ENCODE measurements at places on chromosomes 7 and 10.
A peak's percentile ranks its signal among the peaks of the same experiment; 100 is the strongest.

DNA sequence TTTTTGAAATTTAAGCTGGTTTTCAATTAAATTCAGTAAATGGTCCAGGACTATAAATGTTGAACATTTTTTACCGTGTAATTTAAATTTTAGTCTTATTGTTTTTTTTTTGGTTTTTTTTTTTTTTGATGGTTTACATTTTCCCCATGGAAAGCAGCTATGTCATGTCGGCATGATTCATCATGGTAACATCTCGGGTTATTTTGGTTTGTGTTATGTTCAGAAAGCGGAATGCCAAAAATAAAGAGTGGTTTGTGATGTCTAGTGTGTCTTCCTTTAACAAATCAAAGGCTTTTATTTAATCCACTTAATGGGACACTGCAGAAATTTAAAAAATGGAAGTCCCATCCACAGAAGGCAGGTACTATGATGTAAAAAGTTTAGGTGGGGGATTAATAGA is 58.5 kb downstream of the TRUB1 start:
- DNase-seq = no peak

DNA sequence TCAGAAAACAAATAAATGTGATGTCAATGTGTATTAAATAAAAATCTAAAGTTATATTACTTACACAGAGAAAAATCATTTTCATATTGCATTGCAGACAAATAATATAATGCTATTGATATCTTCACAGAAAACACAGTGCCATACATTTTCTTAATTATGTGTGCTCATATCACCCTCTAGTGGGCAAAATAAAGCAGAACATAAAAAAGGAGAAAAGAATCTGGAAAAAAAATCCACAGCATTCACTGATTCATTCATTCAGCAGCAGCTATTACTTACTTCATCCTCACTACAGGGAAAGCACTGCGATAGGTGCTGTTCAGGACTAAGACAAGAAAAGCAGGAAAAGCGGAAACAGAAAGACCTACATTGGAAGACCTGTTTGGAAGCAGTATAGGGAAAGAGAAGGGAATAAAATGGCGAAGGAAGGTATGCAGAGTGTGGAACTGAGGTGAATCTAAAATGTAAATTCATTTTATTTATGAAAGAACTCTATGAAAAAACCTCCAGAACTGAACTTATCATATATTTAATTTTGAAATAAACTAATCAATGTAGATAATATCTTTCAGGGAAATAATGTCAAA is 73.2 kb downstream of the POT1 start:
- no peak for DNase-seq

- DNase-seq = no peak
Observed at GRCh38 chr10:120962756-120963593, 111.8 kb downstream of the WDR11 start.

DNA sequence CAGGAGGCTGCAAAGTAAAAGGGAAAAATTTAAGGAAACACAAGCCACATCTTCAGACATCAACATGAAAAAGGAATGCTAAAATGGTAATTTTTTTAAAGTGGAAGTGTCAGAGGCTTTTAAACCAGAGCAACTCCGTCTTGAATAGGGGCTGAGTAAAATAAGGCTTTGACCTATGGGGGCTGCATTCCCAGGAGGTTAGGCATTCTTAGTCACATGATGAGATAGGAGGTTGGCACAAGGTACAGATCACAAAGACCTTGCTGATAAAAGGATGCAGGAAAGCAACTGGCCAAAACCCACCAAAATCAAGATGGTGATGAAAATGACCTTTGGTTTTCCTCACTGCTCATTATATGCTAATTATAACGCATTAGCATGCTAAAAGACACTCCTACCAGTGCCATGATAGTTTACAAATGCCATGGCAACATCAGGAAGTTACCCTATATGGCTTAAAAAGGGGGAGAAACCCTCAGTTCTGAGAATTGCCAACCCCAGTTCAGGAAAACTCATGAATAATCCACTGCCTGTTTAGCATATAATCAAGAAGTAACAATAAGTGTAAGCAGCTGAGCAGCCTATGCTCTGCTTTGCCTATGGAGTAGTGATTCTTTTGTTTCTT is 128.3 kb downstream of the SKAP2 start:
- no peak for DNase-seq

- no peak for DNase-seq
Observed at GRCh38 chr7:157682946-157683746, 346.3 kb downstream of the DNAJB6 start.

DNA sequence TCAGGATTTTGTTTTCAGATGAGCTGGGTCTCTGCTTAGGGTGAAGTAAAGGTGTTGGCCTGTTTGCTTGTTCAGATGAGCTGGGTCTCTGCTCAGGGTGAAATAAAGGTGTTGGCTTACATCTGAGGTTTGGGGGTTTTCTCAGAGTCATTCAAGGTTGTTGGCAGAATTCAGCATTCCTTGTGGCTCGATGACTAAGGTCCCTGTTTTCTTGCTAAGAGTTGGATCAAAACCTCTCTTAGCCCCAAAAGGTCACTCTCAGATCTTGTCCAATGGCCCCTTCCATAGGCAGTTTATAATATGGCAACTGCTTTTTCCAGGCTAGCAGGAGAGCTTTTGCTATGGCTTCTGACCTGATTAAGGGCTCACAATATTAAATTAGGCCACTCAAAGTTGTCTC is 106.6 kb downstream of the ADAM22 start:
- DNase-seq = no peak

DNA sequence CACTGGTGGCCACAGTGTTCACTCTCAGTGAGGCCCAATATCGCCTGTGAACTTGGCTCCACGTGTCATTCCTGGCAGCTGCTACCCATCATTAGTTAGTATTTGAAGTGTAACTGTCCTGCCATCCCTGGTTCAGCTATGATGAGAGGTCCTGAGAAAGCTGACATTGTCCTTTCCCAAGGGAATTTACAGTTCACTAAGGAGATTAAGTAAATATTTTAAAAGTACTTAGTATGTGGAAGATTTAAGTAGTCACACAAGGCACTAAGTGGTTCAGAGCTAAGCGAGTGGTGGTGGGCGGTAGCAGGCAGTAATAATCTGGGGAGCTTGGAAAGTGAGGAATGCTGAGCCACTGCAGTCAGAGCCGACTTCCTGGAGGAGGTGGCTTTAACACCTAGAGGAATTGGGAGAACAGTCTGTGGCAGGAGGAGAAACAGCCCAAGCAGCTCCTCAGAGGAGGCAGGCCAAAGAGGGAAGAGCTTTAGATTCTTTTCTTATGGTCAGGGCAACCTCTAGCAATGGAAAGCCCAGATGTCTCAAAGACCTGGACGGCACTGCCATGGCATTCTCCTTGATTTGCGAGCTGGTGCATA is 519.7 kb downstream of the LRMDA start:
- no peak for DNase-seq

GRCh38 chr7:75704928-75705327 is 33.8 kb downstream of the HIP1 start:
- DNase-seq = no peak

DNA sequence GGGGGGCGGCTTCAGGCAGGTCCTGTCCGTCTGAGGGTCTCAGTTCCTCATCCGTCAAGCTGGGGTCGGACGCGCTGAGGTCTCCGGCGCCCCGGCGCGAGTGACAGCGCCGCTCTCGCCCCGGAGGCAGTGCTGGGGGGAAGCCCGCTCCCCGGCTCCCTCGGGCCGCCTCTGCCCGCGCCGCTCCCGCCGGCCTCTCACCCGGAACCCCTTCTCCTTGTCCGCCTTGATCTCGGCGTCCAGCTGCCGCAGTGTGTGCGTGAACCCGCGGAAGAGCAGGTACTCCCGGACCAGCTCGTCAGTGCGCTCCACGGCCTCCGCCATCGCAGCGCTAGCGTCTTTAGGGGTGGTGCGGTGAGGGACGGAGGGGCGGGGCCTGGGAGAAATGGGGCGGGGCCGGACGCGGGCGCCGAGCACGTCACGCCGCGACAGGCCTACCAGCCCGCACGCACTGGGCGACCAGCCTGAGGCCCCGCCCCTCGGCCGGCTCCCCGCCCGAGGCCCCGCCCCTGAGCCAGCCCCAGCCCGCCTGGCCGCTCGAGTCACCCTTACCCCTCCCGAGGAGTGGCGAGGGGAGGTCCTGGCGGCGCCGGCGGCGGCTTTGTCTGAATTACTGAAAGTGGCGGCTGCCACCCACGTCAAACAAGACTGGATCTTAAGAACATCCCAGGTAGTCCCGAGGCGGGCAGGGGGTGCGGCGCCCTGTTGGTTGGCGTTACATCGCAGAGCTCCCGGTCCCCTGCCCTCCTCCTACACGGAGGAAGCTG is at the start of gene WDR91:
Gene WDR91, minus strand, starts transcription at position 348 of the 767 bp plus-strand sequence. Its CDS starts 24 bp downstream, at position 324.
- peak; percentile 91 for DNase-seq

DNA sequence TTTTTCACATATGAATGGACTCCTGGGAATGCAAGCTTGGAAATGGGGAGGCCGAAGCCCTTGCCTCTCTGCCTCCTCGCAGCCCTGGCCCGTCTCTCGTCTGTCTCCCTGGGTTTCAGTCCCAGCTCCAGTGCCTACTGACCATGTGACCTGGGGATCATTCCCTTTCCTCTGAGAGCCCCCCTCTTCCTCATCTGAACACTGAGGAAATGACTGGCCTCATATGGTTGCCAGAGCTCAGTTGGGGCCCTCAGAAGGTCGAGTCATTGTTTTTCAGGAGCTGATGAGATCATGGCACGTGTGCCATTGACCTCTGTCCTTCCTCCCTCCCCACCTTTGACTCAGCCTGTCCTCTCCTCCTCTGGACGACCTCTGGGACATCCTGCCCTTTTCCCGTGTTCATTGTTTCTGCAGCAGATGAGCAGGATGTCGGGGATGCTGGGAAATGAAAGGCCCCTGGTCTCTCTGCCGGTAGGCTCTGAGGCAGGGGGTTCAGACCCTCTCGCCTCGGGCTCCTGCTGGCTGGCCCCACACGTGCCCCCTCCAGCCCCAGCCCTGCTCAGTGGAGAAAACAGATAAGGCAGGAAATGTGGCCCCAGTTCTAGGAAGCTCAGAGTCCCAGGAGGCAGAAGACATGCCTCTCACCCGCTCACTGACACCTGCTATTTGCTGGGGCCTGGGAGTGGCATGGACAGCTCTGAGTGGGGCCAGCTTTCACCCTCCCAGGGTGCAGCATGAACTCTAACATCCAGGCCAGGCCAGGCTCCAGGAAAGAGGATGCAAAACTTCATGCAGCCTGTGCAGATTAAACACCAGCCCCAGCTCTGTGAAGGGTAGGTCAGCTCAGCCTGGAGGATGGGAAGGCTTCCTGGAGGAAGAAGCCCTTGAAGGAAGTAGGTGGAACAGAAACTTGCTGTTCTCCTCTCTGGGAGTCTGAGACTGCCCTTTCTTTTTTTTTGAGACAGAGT is 8.3 kb upstream of the PPP1R35 start:
- DNase-seq = no peak

DNA sequence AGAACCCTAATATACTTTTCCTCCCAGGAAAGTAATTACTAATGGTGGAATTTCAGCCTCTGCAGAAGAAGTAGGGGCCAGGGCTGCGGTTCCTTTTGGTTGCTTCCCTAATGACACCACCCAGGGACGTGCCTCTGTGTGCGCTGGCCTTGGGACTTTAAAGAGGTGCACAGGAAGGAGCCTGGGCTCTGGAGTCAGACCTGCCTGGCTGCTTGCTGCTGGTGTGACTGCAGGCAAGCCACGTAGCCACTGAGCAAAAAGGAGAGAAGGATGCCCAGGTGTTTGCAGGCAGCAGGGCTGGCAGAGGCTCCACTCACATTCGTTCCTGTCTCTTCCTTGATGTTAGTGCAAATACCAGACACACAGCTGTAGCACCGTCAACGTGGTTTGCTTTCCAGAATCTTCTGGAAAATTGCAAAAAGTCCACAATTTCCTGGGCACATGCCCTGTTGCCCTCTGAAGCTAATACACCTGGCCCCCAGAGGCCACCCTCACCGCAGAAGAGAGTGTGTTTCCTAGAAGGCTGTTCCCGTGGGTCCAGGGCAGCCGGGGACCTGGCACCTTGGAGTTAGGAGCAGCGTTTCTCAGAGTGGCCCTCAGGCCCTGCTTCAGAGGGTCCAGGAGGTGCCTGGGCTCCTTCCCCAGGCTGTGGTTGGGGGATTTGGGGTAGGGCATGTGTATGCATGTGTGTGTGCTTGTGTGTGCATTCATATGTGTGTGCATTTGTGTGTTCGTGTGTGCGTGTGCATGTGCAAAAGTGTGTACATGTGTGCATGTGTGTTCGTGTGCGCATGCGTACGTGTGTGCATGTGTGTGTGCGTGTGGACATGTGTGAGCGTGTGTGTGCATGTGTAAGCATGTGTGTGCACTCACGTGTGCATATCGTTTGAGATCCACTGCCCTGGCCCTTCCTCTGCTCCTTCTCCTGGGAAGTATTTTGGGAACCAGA is 12.8 kb upstream of the PRKAG2 start:
- DNase-seq = no peak

DNA sequence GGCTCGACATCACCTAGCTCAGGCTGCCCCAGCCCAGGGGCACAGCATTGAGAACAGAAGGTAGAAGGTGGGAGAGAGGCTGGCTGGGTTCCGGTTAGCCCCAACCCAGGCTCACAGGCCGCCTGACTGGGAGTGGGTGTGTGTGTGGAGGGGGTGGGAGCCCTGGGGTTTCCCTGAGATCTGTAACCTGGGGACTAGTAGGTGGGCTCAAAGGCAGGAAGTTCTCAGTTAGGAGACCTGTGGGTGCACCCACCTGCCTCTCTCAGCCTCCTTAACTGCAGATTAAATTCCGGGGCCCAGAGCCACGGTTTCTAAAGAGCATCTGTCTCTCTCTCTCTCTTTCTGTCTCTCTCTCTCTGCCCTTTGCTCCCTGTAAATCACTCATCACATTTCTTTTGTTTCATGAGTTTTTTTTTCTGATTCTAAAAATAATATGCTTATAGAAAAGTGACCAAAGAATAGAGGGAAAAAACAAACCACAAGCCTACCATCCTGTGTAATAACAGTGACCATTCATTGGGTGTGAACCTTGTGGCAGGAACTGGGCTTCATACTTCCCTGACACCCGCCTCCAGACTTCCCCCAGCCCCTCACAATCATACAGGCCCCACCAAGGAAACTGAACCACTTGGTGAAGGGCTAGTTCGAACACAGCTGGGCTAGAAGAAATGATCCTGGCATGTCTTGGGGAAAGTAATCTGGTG is 83.4 kb upstream of the SMNDC1 start:
- no peak for DNase-seq

DNA sequence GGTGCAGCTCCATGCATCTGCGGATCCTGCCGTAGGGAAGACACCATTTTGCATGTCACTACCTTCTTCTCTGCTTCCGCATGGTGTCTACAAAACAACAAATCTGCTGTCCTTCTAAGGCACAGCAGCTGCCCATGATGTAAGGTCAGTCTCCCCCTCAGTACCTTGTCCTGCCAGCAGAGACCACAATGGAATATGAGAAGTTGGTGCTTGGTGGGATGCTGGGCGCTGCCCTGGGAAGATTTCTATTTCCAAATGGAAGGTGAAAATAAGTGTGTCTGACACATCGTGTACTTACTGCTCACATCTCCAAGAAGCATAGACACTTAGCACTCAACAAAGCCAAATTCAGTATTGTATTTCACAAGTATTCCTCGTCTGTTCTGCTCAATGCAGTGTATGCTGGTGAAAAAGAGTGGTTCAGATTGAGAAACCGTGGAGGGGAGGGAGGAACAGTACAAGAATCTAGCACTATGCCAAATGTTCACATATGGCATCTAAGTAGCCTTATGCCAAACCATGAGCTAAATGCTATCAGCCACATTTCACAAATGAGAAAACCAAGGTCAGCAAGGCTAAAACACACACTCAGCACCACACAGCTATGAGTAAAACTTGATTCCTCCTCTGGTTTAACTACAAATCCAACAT is 95.0 kb downstream of the GRB10 start:
- DNase-seq = no peak

- DNase-seq = no peak
Observed at GRCh38 chr7:125814100-125814499, 884.5 kb upstream of the POT1 start.
